ENCODE measurements at places on chromosomes 13 and 19.
A peak's percentile ranks its signal among the peaks of the same experiment; 100 is the strongest.

DNA sequence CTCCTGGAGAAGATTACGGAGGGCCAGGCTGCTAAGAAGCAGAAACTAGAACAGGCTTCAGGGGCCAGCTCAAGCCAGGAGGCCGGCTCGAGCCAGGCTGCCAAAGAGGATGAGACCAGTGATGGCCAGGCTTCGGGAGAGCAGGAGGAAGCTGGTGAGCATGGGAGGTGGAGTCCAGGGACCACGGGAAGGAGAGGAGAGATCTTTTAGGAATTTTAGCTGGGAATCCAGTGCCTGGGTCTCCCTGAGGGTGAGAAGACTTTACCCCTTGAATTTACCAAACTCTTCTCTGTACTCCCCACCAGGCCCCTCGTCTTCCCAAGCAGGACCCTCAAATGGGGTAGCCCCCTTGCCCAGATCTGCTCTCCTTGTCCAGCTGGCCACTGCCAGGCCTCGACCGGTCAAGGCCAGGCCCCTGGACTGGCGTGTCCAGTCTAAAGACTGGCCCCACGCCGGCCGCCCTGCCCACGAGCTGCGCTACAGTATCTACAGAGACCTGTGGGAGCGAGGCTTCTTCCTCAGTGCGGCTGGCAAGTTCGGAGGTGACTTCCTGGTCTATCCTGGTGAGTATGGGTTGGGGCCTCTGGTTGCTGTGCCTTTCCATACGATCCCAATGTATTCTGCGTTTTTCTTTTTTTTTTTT is 824 bp downstream of the TSEN34 start:
- DNase-seq, result peak; percentile 50

DNA sequence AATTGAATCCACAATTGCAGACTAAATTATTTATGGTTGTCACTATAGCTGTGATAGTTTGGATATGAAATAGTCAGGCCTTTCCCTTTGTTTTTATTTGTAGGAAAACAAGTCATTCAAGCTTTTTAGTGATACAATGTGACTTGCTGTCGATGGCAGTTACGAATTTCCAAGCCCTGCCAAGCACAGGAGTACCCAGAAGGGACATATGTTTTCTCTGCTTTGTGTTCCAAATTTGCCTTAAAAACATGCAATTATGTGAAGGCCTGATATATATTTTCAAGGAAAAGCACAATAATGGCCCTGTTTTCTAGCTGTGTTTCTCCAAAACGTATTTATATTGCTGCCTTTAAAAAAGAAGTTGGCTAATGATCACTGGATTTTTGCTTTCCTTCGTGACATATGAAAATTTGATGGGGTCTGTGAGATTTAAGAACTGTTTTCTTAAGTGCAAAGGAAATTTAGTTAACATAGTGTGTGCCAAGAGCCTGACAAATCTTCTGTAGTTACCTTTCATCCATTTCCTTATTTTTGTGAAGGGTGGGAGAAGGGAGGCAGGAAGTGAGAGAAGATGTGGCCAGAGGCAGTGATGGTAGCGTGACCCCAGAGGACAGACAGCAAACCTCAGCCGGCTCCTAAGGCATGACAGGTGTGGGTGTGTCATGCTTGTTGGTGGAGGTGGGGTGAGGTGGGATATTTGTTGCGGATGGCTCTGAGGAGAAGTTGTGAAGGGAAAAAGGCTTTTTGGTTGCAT is 79.6 kb downstream of the TEX26 start:
- DNase-seq, result no peak

GRCh38 chr19:2230807-2231533 is 5.2 kb downstream of the PLEKHJ1 start:
- no peak for DNase-seq

- DNase-seq, result no peak
Observed at GRCh38 chr19:45764475-45764874, 4.6 kb downstream of the SIX5 start.

- DNase-seq, result peak; percentile 78
Observed at GRCh38 chr19:58519087-58519354, 589 bp downstream of the ZBTB45 start.

- peak; percentile 95 for DNase-seq
Observed at GRCh38 chr19:55301459-55302317, 17.9 kb downstream of the BRSK1 start.

DNA sequence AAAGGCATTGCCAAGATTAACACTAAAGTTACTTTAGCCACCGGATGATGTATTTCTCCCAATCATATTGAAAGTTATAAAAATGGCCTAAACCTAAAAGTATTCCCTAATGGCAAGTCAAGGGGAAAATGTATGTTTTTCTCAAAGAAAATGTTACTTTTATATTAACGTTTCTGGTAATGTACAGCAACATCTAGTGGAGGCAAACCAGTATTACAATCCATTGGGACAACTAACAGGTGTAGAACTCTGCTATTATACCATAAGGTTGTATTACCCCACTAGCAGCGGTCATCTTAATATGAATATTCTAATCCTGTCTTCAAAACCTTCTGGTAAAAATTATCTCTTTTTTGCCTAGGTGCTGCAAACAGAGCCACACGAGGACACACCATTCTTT is 69.2 kb downstream of the ZNF100 start:
- DNase-seq, result no peak

- no peak for DNase-seq
Observed at GRCh38 chr19:46692918-46693722, 23.8 kb downstream of the PRKD2 start.

DNA sequence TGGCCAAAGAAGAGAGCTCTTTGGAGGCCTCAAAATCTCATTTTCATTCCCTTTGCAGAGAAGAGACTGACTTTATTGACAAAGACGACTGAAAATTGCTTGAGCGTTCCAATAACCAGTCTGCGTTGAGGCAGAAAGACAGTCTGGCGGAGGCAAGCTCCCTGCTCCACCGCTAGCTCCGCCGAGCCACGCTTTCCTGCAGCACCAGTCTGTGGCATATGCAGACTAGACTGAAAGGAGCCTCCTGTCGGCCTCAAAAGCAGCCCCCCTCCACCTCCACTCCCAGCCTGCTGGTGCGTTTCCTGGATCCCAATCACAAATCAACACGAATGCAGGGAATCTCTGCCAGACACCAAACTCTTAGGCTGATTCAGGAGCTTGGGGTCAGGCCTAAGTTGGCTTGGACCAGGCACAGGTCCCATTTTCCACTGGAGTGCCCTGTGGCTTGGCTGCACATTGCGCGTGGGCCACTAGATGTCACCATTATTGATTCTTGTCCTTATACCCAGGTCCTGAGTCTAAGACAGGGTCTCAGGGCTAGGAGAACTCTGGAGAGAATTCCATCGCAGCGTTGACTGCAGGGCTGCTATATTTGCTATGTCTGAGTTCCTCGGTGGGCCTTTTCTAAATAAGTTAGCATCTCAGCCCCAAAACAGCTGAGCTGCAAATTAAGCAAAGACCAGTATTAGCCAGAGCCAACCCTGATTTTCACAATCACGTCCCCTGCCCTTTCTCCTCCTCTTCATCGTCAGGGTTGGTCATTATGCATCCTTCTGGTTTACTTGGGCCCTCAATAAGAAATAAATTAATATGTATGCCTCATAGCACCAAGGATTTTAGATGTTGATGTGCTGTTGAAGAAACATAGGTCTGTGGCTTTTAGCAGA is 5.2 kb upstream of the ZNF507 start:
- DNase-seq, result peak; percentile 14

DNA sequence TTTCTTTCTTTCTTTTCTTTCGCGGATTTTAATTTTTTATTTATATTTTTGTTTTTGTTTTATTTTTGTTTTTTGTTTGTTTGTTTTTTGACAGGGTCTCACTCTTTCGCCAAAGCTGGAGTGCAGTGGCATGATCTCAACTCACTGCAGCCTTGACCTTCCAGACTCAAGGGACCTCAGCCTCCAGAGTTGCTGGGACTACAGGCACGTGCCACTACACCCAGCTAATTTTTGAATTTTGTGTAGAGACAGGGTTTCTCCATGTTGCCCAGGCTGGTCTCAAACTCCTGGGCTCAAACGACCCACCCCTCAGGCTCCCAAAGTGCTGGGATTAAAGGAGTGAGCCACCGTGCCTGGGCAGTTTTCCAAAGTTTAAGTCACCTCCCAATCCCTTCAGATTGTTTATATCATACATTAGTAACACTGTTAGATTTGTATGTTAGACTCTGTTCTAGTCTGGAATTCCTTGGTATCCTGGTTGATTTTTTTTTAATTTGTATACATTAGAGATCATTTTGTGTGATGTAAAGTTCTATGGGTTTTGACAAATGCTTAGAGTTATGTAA is 597.3 kb downstream of the DCT start:
- no peak for DNase-seq

- no peak for DNase-seq
Observed at GRCh38 chr19:31533114-31533513, 183.9 kb upstream of the TSHZ3 start.

DNA sequence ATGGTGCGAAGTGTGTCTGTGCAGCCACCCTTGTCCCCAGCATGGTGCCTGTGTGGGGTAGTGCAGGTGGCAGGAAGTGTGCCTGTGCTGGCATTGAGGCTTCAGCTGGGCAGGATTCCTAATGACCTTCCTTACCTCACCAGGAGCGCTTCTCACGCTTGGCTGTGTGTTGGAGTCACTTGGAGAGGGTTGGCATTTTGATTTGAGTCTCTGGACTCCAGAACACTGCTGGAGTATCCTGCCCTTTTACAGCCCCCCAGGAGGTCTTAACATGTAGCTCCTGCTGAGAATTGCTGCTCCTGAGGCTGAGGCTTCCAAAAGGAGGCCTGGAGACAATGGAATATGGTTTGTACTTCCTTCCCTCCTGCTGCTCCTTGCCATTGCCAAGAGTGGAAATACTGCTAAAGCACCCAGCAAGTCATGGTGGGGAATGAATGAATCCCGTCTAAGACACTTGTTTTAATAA is 87.1 kb downstream of the ARHGEF7 start:
- DNase-seq, result no peak

GRCh38 chr13:98510156-98510509 is 66.8 kb downstream of the STK24 start:
- DNase-seq, result no peak

GRCh38 chr19:14183741-14184350 is 22.1 kb downstream of the ADGRL1 start:
- DNase-seq, result no peak

GRCh38 chr19:18450021-18450930 is 12.3 kb upstream of the ISYNA1 start:
- DNase-seq, result no peak
